Fibroblast of mammary gland (primary cell): ENCODE measurements at places on chromosomes 11 and 22.

DNA sequence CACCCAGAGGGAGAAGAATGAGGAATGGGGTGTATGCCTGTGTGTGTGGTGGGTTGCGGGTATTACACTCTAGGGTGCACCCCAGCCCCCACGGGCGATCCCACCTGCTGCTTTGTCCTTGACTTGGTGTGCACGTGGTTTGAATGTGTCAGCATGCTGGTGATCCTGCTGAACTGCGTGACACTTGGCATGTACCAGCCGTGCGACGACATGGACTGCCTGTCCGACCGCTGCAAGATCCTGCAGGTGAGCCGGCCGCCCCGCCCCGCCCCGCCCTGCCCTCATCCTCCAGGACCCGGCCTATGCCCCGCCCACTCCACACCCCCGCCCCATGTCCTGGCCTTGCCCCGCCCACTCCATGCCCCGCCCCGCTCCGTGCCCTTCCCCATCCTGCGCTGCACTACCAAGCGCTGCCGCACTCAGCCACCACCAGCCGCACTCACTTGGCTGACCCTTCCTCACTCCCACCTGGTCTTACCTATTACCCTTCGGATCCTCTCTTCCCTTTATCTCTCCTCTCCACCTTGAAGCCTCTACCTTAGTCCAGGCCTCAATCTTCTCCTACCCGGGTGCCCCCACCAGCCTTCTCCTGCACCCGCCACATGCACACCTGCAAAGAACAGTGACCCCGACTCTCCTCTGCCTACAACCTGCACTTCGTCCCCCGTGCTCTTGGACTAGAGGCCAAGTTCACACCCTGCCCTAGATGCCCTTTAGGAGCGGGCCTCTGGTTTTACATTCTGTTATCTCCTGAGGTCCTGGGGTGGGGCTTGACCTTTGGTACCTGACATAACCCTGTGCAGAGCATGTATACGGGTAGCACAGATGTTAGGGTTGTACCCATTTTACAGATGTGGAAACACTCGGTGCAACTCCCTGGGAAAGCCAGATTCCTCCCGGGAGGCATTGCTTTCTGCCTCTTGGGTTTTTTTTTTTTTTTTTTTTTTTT, 27.7 kb downstream of the CACNA1I start:
- DNase-seq: no peak

DNA sequence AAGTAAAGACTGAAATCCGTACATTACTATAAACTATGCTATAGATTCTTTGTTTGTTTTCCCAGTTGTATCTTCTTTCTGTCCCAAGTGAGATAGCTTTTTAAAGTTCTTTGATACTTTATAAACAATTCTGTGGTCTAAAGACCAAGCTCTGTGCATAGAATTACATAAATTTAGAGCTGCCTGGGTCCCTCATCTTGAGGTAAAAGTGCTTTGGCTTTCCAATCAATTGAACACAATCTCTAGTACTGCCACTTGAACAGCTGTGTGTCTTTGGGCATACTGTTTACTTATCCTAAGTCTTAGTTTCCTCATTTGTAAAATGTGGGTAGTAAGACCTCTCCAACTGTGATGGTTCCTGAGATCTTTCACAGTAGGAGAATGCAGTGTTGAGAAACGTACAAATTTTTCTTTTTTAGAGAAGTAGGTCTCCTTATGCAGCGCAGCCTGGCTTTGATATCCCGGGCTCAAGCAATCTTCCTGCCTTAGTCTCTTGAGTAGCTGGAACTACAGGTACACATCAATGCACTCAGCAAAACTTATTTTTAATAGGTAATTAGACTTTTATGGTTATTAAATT, 2.5 kb upstream of the EED start:
- DNase-seq: no peak

DNA sequence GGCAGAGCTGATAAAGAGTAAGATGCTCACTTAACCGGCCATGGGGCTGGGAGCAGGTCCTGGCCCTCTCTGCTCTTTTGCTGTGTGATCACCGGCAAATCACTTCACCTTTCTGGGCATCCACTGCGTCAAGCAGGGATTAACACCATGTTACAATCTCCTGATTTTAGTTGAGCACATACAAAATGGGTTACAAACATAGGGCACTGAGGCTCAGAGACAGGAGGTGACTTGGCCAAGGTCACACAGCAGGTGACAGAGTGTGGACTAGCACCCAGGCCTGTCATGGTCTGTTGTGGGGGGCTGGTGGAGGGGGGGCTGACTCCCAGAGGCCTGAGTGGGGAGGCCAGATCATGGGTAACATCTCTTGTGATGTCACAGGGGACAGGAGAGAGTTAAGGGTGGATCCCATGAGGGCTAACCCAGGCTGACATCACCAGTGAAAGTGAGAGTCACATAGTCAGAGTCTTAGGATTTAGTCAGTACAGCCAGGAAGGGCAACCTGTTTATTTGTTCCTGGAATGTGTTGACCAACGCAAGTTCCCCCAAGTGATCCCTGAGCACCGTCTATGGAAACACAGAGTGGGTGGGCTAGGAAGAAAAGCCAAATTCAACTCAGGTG, 27.8 kb downstream of the GDPD5 start:
- peak; percentile 22 for DNase-seq

GRCh38 chr22:27122574-27122973, 465.2 kb downstream of the MIAT start:
- no peak for DNase-seq

GRCh38 chr11:108561535-108561991, 32.0 kb downstream of the EXPH5 start:
- no peak for DNase-seq
